ENCODE measurements at places on chromosomes 3 and 15.

DNA sequence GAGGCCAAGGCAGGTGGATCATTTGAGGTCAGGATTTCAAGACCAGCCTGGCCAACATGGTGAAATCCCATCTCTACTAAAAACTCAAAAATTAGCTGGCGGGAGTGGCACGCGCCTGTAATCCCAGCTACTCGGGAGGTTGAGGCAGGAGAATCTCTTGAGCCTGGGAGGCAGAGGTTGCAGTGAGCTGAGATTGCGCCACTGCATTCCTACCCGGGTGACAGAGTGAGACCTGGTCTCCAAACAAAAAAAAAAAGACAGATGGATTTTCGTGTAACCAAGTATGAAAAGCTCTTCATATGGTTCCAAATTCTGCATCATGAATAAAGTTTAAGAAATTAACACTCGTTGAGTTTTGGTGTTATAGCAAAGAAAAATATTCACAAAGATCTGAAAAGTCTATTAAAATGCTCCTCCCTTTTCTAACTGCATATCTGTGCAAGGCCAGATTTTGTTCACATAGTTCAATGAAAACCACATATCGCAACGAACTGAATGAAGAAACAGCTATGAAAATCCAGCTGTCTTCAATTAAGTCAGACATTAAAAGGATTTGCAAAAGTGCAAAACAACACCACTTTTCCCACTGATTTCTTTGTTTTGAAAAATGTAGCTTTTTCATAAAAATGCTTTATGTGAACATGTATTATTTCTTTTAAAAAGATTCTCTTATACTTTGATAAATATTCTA, 23.8 kb upstream of the FBLN2 start:
- DNase-seq, result peak; percentile 86

GRCh38 chr15:49471733-49472132, 48.7 kb downstream of the FGF7 start:
- DNase-seq, result no peak

DNA sequence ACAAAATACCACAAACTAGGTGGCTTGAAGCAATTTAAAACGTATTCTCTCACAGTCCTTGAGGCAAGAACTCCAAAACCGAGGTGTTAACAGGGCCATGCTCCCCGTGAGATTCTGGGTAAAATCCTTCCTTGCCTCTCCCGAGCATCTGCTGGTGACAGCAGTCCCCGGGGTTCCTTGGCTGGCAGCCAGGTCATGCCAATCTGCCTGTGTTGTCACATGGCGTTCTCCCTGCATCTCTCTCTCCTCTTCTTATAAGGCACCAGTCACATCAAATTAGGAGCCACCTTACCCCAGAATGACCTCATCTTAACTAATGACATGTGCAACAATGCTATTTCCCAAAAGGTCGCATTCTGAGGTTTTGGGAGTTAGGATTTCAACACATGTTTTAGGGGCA, 26.3 kb upstream of the LRRN1 start:
- no peak for DNase-seq

DNA sequence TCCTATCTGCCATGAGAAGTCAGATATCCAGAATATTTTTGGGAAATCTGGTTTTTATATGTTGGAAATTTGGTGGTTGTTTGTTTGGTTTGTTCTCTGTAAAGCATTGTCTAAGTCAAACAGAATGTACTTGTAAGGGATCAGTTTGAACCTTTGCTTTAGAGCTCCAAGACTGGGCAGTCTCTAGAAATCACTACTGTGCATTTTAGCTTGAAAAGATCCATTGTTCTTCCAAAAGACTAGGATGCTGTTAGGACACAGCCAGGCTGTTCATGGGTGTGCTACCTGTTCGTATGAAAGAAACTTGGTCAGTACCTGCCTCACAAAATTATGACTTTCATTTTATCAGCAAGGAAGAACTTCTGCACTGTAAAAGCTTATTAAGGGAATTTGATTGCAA, 182.6 kb downstream of the WDR72 start:
- no peak for DNase-seq

DNA sequence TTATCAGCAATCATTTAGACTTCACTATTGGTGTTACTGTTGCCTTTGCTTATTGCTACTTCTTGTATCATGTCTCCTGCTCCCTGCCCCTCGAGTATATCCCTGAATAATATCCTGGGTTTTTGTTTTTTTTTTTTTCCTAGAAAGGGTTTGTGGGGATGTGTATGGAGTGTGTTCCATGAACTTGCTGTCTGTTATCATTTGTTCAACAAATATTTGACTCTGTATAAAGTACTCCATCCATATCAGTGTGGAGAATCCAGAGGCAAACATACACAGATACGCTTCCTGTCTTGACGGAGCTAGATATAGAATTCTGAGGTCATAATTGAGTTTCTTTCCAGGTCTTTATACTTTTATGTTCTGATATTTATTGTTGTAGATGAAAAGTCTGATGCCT, 31.8 kb upstream of the GOLGA6L9 start:
- DNase-seq, result no peak

DNA sequence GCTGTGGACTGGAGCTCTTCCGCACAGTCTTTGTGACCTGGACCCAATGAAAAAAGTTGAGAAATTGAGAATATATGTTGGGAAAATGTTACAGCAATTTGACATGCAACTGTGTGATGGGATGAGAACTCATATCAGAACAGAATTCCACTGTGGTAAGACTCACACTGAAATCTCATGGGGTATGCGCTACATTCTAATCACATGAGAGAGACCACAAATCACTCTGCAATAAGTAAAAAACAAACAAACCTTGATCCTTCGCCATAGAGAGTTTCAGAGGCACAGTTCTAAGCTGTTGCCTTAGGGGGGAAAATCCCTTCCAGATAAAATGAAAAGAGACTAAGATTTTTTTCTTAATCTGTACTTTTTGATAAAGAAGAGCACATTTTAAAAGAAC, 37.3 kb downstream of the LMCD1 start:
- peak; percentile 86 for DNase-seq

DNA sequence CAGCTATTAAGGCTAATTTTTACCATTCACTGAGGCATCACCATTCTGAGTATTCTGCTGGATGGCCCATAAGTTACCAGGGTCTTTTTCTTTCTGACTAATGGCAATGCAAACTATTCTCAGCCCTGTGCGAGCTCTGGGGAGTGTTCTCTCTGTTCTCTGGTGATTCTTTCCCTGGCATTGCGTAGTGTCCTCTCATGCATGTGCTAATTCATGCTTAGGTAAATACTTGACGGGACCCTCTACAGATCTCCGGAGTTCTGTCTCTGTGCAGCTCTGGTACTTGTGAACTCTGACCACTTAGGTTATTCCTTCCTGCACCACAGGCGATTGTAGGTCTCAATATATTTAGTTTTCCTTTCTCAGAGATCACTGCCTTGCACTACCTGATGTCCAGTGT, 34.8 kb downstream of the UBE2E1 start:
- DNase-seq, result no peak

DNA sequence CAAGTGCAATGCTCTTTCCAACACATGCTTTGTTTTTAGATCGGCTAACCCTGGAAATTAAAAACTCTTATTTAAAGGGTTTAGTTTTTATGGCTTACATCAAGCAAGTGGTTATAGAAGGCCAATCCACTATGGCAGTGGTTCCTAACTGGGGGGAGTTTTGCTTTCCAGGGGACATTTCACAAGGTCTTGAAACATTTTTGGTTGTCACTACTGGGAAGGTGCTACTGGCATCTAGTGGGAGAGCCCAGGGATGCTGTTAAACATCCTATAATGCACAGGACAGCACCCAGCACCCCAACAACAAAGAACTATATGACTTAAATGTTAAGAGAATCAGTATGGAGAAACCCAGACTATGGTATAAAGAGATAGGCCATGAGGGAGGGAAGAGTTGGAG, 439.0 kb downstream of the NTRK3 start:
- DNase-seq, result peak; percentile 2

GRCh38 chr15:39304201-39304841, 276.6 kb upstream of the THBS1 start:
- DNase-seq, result peak; percentile 87
